ENCODE measurements at places on chromosomes 16 and 17. TPM values are rescaled to one million over a fixed set of nuclear protein-coding genes. Genes with fewer than 3 reads are reported as not detected.

- peaks cover 4% of the 10 kb centered on the region for H3K4me1 ChIP-seq
- no peaks in the 10 kb centered on the region for H3K36me3 ChIP-seq
- DNase-seq = no peak
- H3K4me3 ChIP-seq = no peak overlapping the region
- no peak overlapping the region for H3K27ac ChIP-seq
These were observed 58.1 kb downstream of the SOCS3 start for GRCh38 chr17:78301821-78302213.

Gene IRX3
- total RNA-seq = 2.0 TPM

Gene GRB7
- 51.9 TPM for total RNA-seq

DNA sequence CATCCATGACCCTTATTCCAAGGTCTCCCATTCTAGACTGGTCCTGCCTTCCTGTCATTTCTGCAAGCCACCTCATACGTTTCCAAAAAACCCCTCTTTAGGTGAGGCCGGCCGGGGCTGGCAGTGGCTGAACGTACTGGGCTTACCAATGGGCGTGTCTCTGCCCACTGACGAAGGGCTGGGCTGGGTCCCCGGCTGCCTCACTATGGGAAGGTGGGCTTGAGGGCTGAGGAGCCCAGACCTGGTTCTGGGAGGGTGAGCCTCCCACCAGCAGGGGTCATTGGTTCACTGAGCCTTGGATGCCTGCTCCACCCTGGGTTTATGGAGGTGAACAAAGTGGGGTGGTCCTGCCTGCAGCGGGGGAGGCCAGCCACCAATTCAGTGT, 19.9 kb downstream of the KDM8 start:
- H3K27ac ChIP-seq = no peak overlapping the region
- DNase-seq = no peak
- peaks cover 14% of the 10 kb centered on the region for H3K4me1 ChIP-seq
- H3K4me3 ChIP-seq = no peak overlapping the region
- no peaks in the 10 kb centered on the region for H3K27me3 ChIP-seq

Gene PMFBP1
- 5.6 TPM for total RNA-seq

Measured in HCT116 (cell line).